Activated CD4-positive, alpha-beta T cell treated with anti-CD3 and anti-CD28 coated beads, Interleukin-2, amount 10 ng/mL, durations not matched to agents 7 days and 5 days (primary cell): ENCODE measurements at places on chromosomes 3 and 15. TPM values are rescaled to one million over a fixed set of nuclear protein-coding genes. Genes with fewer than 3 reads are reported as not detected.

ADCY5 gene
- total RNA-seq, result not detected

EPHA3 gene
- not detected for total RNA-seq

EOMES gene
- total RNA-seq, result 0.50 TPM

PGBD4 gene
- total RNA-seq, result 4.1 TPM

GOLGA8J gene
- 0.65 TPM for total RNA-seq

GOLGA6L10 gene
- 0.54 TPM for total RNA-seq

SLC22A14 gene
- not detected for total RNA-seq

EDEM1 gene
- 80.1 TPM for total RNA-seq

MUC20 gene
- total RNA-seq, result 1.4 TPM

SI gene
- total RNA-seq, result not detected

GASK1A gene
- not detected for total RNA-seq

CCR1 gene
- total RNA-seq, result 6.6 TPM

NR2E3 gene
- not detected for total RNA-seq

MEGF11 gene
- total RNA-seq, result not detected

TMCO5A gene
- not detected for total RNA-seq
